ENCODE measurements at places on chromosomes 2 and 18. TPM values are rescaled to one million over a fixed set of nuclear protein-coding genes. Genes with fewer than 3 reads are reported as not detected.

- DNase-seq: no peak
Observed at GRCh38 chr2:159126432-159127022, 158.1 kb downstream of the TANC1 start.

DNA sequence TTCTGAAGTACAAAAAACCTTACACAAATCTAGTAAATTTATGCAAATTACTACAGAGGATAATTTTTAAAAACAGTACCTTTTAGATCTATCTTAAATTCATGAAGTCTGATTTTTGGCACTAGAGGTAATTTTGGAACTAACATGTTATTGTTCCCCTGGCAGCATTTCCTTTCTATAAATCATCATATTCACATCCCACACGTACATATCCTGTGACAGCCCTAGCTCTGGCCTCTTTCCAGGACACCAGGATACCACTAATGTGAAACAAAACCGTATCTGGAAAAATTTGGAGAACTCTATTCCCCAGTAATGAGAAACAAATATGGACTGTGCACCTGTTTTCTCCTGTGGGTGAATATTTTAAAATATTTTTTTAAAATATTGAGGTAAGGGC, 14.0 kb upstream of the BIRC6 start:
- no peak for DNase-seq

DNA sequence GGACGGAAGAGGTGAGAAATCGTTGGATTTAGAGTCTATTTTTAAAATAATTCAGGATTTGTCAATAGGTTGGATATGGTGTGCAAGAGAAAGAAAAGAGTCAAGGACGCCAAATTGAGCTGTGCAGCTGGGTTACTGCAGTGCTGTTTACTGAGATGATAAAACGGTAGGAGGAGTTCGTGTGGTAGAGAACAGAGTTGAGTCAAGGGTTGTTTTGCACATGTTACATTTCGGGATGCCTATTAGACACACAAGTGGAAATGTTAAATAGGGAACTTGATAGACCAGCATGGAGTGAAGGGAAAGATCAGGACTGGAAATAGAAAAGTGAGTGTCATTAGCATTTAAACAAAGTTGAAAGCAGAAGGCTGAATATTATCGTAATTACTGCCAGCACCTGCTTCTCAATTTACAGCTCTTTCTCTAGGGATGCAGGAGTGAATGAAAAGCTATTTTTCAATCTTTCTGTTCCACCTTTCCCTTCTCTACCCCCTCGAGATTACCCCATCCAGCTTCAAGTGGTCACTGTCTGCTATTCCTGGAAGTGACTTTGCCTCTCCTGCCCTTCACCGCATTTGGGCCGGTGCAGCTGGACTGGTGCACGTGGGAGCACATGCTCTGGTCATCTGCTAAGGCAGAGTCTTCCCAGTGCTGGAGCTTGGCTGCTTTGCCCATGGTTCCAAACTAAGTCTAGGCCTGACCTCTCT, 30.3 kb downstream of the GPR75 start:
- no peak for DNase-seq

DNA sequence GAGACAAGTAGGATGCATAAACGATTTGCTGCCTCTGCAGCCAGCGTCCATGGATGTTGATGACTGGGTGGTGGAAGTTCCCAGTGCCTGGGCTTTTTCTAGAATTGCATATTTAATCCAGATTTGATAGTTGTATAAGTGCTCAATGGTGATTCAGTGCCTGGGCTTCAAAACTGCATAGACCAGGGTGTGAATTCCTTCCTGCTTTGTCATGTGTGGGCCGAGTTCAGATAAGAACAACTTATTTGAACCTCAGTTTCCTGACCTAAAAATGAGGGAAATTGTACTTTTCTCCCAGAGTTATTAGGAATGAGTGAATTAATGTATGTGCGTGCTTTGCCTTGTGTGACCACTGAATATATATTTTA, 154.6 kb downstream of the WDSUB1 start:
- DNase-seq: peak; percentile 89

- peak; percentile 92 for DNase-seq
Observed at GRCh38 chr2:233026198-233026813, 6.2 kb upstream of the NEU2 start.

- DNase-seq: no peak
Observed at GRCh38 chr2:141380008-141380979, 750.5 kb downstream of the LRP1B start.

- no peak for DNase-seq
Observed at GRCh38 chr2:41482659-41483058, 565.2 kb upstream of the PKDCC start.

DNA sequence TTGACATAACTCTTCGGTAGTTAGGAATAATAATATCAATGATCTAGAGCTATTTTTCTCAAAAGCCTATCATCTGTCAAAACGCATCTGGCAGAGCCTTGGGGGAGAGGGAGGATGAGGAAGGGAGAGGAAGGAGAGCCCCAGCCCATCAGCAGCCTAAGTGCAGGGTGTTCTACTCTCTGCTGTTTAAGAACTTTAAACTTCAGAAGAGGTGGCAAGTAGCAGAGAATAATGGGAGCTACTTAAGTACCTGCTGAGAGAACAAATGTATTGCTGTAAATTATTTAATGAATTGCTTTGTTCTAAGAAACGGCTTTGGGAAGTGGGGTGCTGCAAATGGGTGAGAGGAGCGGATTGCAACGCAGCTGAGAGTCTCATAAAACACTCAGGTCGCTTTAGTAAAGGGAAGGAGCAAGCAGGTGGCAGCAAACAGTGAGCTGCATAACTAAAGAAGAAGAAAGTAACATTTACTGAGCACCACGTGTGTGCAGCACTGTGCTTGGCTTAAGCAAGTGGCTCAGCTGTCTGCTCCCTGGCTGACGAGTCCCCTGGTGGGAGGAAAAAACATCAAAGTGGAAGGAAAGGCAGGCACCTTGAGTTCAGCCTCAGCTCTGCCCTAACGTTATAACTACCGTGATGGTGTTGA, 26.3 kb upstream of the SH3RF3 start:
- no peak for DNase-seq

GRCh38 chr18:22678486-22678885, 254.6 kb upstream of the RBBP8 start:
- DNase-seq: peak; percentile 52

The HOXD13 gene
- total RNA-seq: not detected

The VWA3B gene
- total RNA-seq: not detected

The NR4A2 gene
- not detected for total RNA-seq

The HTR2B gene
- 0.05 TPM for total RNA-seq

The CDH19 gene
- total RNA-seq: not detected

All from renal cortical epithelial cell (primary cell).